ENCODE measurements at places on chromosomes 11 and 22.

DNA sequence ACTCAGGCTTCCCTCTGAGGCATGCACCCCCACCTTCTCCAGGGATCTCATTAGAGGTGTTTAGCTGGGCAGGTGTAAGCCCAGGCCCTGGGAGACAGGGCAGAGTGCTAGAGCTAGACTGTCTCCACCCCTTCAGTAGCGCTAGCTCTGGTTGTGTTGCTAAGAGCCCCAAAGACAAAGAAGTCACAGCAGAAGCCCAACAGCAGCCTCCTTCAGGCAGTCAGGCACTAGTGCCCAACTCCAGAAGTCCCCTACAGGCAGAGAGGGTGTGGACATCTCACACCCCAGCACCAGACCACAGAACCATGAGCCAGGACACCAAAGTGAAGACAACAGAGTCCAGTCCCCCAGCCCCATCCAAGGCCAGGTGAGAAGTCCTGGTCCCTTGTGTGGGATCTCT lies at the start of gene CNGA4:
Gene CNGA4 (plus strand): TSS at position 188 of the 400 bp plus-strand sequence. CDS start 118 bp downstream, at position 306.
- H3K27ac ChIP-seq, result no peak within 1 kb of the TSS
- no peaks in the 10 kb centered on the region for H3K27me3 ChIP-seq
- no peak for DNase-seq
- H3K36me3 ChIP-seq, result no peaks in the 10 kb centered on the region
- peaks cover 9% of the 10 kb centered on the region for H3K4me1 ChIP-seq

DNA sequence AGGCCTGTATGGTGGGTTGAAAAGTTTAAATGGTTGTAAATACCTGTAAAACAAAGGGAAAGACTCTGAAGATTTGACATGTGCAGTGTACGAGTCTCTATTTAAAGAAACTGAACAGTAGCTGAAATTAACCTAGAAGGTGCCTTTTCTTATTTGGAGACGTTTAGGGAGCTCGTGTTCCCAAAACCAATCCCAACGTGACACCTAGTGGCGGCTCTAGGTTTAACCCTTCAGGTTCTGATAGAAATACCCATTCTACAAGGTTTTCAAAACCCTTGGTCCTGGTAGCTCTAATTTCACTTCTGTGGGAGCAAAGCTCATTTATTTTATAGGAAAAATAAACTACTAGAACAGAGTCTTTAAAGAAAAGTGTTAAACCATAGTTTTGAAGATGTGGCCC lies 258.3 kb downstream of the LRRC4C start:
- no peak overlapping the region for H3K4me3 ChIP-seq
- no peaks in the 10 kb centered on the region for H3K36me3 ChIP-seq
- H3K27ac ChIP-seq, result no peak overlapping the region
- no peak for DNase-seq

DNA sequence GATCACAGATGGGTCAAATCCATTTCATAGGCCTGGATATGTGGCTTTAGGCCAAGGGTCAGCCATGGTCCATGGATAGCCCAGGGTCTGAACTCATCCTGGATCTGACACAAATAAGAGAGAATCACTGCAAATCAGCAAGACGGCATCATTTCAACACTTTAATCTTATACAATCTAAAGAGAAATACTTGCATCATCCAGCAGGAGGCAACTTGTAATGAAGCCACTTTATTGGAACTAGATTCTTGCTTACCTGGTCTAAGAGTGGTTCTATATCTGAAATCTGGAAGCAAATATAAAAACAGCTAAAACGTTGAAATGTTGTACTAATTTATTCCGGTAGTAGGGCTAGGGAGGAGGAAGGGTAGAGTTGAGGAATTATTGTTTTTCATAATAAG lies 870.1 kb downstream of the JRKL start:
- no peak for DNase-seq
- H3K4me3 ChIP-seq, result no peak overlapping the region
- no peaks in the 10 kb centered on the region for H3K36me3 ChIP-seq
- no peaks in the 10 kb centered on the region for H3K4me1 ChIP-seq
- no peaks in the 10 kb centered on the region for H3K27me3 ChIP-seq

DNA sequence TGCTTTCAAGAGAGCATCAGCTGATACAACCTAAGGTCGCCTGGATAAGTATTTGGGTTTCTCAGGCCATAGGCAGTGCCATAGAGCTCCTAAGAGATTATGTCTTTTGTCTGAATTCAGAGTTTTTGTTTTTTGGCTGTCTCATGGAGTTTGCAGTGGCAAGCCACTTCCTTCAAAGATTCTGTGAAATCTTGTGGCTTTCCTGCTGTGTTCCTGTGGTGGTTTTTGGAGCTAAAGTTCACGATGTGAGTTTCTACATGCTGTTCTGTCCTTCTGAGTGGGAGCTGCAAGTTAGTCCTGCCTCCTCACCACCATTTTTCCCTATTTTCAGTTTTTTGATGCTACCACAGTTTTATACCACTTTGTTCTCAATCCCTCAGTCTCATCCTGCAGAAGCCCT lies 111.4 kb downstream of the COMMD9 start:
- peaks cover 40% of the 10 kb centered on the region for H3K27me3 ChIP-seq
- H3K36me3 ChIP-seq, result no peaks in the 10 kb centered on the region
- no peak for DNase-seq
- peaks cover 12% of the 10 kb centered on the region for H3K4me1 ChIP-seq

GRCh38 chr11:132779497-132779896 lies 752.8 kb downstream of the OPCML start:
- H3K4me3 ChIP-seq, result no peak overlapping the region
- H3K4me1 ChIP-seq, result peaks cover 12% of the 10 kb centered on the region
- H3K27ac ChIP-seq, result no peak overlapping the region

DNA sequence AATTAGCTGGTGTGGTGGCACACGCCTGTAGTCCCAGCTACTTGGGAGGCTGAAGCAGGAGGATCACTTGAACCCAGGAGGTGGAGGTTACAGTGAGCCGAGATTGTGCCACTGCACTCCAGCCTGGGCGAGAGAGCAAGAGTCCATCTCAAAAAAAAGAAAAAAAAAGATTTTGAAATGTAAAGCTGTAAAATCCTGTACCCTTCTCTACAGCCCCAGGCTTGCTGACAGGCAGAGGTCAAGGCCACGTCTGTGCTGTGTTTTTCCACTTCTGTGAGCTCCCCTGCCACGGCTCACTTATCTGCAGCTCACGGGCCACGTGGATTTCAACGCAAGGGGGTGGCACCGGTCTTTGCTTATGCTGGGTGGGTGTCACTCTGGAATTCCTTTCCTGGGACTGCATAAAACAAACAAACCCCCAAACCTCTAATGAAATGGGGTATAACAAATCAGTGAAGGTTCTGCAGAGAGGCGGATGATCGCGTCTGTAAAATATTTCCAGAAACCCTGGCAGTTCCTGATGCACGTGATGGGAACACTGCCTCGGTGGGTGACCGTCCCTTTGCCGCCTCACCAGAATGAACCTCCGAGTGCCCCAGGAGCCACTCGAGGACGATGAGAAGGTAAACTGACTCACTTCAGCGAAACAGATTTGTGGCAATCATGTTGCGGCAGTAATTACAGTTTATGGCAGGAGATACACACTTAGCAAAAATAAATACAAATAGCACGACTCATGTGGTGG lies 44.0 kb upstream of the ATXN10 start:
- H3K36me3 ChIP-seq, result no peaks in the 10 kb centered on the region
- DNase-seq, result no peak
- peaks cover 49% of the 10 kb centered on the region for H3K27me3 ChIP-seq
- no peak overlapping the region for H3K4me3 ChIP-seq
- no peak overlapping the region for H3K27ac ChIP-seq
- peaks cover 8% of the 10 kb centered on the region for H3K4me1 ChIP-seq
